Activated naive CD8-positive, alpha-beta T cell treated with anti-CD3 and anti-CD28 coated beads, Interleukin-2, amount 10 ng/mL, durations not matched to agents 7 days and 5 days (primary cell): ENCODE measurements at places on chromosomes 2 and 18. TPM values are rescaled to one million over a fixed set of nuclear protein-coding genes. Genes with fewer than 3 reads are reported as not detected.

GRCh38 chr18:22466608-22467395 is 49.1 kb upstream of the CTAGE1 start:
- DNase-seq = no peak

DNA sequence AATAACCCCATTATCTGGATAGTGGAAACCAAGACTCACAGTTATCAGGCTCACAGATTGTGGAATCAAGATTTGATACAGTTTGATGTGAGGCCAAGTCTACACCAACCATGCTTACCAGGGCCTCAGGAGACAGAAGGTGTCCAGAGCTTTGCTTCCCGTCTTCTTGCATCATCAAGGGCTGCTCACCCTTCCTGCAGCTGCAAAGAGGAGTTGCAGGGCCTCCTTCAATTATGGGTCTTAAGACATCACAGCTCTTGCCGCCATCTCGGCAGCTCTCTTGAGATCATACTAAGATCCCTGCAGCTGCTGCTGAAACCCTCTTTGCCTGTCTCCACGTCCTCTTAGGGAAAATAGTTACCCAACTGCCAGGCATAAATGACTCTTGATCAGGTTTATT is 176.0 kb downstream of the MGAT5 start:
- no peak for DNase-seq

DNA sequence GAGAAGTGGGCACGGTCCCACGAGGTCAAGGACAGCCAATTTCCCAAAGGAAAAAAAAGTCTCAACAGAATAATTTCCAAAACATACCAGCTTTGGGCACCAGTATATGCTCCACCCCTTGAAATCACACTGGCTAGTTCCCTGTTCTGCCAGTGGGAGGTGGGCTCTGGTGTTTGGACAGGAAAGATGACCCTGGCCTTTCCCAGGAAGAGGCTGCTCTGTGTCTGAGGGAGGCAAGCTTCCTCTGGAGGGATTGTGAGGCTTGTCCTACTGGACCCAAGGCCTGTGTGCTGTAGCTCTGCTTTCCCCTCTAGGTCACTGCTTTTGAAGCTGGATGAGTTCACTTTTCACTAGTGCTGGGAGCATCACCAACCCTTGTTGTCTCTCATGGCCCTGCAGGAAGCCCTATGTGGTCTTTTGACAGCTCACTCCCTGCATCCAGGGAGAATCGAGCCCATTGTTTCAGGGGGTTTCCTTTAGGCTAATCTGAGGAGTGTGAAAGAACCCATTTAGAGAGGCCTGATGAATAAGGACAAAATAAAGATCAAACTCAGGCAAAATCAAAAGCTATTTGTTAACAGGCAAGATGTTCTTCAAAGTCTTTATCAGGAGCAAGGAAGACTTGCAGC is 36.3 kb downstream of the CXCR4 start:
- no peak for DNase-seq

GRCh38 chr18:21242780-21243401 is 859 bp downstream of the GREB1L start:
- DNase-seq = no peak

- DNase-seq = no peak
These were observed 208.9 kb downstream of the GLI2 start for GRCh38 chr2:120944575-120944974.

DNA sequence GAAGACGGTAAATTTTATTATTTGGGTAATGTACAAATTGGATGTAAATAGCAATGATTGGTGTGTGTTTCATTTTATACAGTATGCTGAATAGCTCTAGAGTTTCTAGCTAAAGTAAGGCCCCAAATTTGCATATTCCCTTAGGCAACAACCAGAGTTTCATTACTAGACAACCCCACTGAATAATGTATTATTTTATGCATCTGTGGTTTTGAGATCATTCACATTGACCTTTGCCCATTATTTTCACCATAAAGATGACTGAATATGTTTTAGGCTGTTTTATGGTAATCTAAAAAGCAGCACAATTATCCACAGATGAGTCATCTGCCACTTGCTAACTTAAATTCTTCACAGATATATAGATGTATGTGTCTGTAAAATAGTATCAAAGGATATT is 44.5 kb upstream of the C2orf74 start:
- DNase-seq = no peak

GRCh38 chr2:161709428-161709827 is 85.2 kb downstream of the SLC4A10 start:
- no peak for DNase-seq

- DNase-seq = no peak
These were observed 21.8 kb downstream of the NCOA1 start for GRCh38 chr2:24512831-24513230.

DNA sequence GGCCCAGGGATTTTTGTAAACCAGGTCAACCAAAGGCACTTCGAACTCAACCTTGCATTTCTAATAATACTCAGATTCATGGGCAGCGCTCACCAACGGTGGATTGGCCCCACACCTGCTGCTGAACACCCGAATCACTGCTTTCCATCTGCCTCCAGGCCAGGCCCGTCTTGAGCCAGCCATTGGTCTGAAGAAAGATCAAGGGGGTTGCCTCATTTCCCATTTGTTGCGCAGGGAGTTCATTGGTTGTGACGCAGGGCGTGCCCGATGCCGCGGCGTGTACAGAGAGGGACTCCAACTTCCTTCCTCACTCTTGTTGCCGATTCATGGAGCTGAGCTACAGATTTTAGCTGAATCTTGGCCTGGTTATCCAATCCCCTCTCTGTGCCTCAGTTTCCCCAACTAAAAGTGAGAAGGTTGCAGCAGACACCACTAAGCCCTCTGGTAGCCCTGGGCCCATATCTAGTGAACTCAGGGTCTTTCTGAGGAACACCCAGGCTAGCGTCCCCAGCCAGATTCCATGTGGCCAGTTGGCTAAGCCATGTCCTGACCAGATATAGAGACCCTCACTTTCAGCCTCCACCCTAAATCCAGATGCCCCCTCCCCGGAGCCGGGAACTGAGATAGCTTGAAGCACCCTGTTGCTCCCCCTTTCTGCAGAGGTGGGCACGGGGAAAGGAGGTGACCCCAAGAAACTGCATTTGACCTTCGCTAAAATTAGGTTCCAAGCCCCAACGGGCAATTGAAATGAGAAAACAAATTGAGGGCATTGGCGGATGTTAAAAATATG is 60.9 kb upstream of the HPCAL1 start:
- DNase-seq = no peak

DNA sequence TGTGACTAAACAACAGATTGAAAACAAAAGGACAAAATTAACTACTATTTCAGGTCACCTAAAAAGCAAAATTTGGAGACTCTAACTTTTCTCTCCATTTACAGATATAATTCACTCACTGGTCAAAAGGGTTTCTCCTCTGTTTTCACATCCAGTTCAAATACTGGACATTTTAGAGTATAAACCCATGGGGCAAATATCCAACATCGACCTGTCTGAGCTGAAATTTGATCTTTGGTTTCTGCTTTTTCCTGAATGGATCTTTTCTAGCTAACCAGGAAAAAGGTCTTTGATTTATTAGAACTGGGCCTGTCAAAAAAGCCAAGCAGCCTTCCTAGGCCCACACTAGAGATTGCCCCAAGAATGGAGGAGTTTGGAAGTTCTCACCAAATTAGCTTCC is 69.3 kb upstream of the SATB2 start:
- DNase-seq = no peak

DNA sequence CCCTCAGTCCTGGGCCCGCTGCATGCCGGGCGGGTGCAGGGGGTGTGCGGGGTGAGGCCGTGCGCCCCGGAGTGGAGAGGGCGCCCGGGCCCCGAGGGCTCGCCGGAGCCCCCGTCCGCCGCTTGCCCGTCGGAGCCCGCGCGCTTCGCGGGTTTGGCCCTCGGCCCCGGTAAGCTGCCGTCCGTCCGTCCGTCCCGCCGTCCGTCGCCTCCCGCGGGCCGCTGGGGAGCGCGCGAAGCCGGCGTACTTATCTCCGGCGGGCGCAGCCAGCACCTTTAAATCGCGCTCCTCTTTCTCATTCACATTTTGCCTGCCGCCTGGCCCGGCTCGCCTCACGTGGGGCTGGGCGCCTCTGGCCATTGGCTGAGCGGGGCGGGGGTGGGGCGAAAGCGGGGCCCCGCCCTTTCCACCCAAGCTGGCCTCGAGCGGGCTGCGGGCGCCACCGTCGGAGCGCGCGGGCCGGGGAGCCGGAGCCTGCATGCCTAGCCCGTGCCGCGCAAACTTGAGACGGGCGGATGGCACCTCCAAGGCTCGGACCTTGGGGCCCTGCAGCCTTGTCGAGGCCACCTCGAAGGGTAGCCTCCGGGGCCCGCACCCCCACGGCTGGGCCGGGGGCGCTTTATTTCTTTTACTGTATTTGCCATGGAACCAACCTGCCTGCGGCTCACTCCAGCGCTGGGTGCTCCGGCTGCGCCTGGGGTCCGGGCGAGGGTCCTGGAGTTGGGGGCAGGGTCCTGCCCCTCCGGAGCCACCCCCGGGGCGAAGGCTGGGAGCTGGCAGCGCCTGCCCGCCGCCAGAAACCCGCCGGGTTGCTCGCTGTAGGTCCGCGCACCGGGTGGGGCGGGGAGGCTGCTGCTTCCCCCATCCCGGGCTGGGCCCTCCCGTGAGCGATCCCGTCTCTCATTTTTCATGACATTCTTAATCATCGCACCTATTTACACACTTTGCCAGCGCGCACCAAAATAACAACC is at the start of gene GBX2:
GBX2 (minus strand) TSS at position 277 of the 971 bp plus-strand sequence. CDS start 415 bp downstream, outside the sequence.
- no peak for DNase-seq

- no peak for DNase-seq
These were observed 35.6 kb downstream of the TWIST2 start for GRCh38 chr2:238883421-238883901.

DNA sequence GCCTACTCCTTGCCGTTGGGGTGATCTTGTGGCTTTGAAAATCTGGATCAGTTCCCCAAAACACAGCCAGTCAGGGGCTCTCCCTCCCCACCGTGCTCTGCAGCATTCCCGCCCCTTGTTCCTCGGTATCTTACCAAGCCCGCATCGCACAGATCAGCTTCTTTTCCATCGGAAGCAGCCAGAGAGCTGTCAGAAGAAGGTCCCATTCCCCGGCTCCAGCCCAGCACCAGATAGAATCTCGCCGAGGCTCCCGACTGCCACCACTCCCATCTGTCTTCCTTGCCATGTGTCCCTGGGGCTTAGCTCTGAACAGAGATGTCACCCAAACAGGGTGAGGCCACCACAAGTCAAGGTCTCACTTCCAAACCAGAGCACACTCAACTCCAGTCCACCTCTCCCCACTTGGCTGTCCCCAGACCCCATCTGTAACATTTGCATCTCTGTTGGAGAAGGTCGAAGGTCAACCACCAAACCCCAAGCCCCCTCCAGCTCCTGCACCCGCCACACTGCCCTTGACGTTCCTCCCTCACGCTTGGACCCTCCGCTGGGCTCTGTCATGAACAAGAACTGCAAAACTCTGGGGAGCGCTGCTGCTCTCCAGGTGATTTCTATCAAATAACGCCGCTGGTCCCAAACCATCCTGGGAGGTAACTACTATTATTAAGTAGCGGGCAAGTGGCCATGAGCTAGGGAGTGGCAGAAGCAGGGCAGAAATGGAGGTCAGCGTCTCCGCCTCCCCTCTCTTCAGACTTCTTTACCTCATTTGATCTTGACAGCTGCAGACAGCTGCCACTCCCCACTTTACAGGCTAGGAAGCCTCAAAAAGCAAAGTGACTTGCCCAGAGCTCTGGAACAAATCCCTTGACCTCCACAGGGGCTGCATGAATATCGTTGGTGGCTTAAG is 70.0 kb upstream of the TAF1B start:
- no peak for DNase-seq

DNA sequence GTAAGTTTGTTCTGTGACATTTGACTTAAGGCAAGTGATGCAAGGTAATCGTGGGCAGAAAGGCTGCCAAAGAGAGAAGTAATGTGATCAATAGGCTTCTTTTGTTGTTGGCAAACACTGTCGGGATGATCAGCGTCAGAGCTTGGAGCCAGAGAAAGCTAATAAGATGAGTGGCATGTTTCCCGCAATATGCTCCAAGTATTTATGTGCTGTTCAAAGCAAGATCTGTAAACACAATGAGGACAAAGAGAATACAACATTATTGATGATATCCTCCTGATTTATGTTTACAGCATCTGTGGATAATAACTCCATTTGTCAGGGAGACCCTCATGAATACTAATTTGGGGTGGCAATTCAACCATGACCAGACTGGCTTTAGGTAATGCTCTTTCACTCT is 603.3 kb downstream of the TDRD15 start:
- no peak for DNase-seq

GRCh38 chr2:235725016-235725489 is 231.2 kb downstream of the AGAP1 start:
- no peak for DNase-seq

GRCh38 chr2:233242231-233242927 is 9.1 kb upstream of the ATG16L1 start:
- DNase-seq = no peak

GRCh38 chr2:134482766-134483340 is 229.0 kb downstream of the MGAT5 start:
- DNase-seq = no peak

- no peak for DNase-seq
These were observed 443.9 kb downstream of the PID1 start for GRCh38 chr2:228827056-228827700.

DNA sequence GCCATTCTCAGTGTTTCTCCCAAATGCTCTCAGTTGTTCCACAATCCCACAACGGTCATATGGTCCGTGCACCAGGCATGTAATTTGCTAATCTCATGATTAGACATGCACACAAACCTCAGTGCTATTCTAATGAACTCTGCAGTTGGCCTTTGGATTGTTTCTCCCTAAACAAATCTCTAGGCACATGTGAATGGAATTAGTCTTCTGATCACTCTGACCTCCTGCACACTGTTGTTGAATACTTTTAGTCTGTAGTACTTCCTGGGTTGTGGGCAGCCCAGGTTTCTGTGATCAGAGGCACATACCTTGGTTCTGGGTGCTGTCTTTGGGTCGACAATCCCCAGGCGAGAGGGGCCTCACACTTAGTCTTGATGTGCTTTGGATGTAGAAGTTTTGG is 498.7 kb upstream of the SPRED2 start:
- DNase-seq = no peak

- DNase-seq = no peak
These were observed 1.9 kb downstream of the ORMDL1 start for GRCh38 chr2:189782221-189782671.

- DNase-seq = no peak
These were observed 101.5 kb upstream of the DSEL start for GRCh38 chr18:67618061-67618460.

STARD6 gene
- not detected for total RNA-seq

SLC14A1 gene
- 3.5 TPM for total RNA-seq

FEV gene
- total RNA-seq = not detected

STK16 gene
- total RNA-seq = 36.0 TPM

ERBB4 gene
- not detected for total RNA-seq

IHH gene
- not detected for total RNA-seq

OSBPL6 gene
- 0.08 TPM for total RNA-seq

INO80C gene
- total RNA-seq = 17.3 TPM

SCN7A gene
- total RNA-seq = not detected

LOXHD1 gene
- 0.26 TPM for total RNA-seq

SERPINB5 gene
- total RNA-seq = not detected

CERS6 gene
- total RNA-seq = 11.9 TPM

GPR55 gene
- 21.5 TPM for total RNA-seq

MOCOS gene
- total RNA-seq = 0.19 TPM

IL37 gene
- not detected for total RNA-seq

DIS3L2 gene
- 39.9 TPM for total RNA-seq

SERPINB13 gene
- total RNA-seq = not detected
